BJ (cell line): ENCODE measurements at places on chromosomes 2 and 18.

GRCh38 chr18:67290421-67290820, 226.1 kb downstream of the DSEL start:
- DNase-seq: no peak

DNA sequence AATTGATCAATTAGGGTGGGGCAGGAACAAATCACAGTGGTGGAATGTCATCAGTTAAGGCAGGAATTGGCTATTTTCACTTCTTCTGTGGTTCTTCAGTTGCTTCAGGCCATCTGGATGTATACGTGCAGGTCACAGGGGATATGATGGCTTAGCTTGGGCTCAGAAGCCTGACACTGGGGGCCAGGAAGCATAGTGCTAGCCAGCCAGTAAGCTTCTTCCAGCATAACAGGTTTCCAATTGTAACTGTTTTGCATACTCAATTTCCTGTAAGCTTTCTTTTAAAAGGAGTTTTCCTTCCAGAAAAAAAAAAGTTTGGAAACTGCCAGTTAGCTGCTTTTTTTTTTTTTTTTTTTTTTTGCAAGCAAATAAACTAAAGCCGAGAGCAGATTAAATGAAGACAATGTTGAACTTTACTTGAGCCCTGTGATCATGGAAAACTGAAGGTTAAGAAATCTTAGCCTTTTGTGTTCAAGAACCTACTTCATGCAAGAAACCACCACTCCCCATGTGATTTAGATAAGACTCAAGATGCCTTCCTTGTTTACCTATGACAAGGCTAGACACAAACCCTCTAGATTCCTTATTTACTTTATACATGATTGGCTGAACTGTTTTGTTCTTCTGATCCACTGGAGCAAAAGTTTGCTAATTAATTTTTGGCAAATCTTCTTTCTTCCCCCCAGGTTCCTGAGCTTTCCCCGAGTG, 126.9 kb upstream of the LINC00305 start:
- DNase-seq: no peak

GRCh38 chr18:68436485-68436884, 278.4 kb downstream of the TMX3 start:
- no peak for DNase-seq

GRCh38 chr2:221133941-221134340, 438.2 kb downstream of the EPHA4 start:
- DNase-seq: no peak

DNA sequence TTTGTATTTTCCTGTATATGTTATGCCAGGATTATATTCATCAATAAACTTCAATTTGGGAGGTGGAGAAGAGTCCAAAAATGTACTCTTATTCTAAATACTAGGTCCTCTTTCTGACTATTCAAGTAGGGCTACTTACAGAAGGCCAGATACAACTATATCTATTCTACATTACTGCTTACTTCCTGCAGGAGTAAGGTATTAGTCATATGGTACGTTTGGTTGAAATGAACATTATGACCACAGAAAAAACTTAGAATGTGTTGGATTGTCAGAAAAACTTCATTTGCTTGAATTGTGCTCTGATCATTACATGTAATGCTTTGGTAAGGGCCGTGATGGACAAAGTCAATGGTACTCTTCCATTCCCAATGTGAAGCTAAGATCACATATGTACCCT, 35.0 kb downstream of the STAT4 start:
- no peak for DNase-seq

DNA sequence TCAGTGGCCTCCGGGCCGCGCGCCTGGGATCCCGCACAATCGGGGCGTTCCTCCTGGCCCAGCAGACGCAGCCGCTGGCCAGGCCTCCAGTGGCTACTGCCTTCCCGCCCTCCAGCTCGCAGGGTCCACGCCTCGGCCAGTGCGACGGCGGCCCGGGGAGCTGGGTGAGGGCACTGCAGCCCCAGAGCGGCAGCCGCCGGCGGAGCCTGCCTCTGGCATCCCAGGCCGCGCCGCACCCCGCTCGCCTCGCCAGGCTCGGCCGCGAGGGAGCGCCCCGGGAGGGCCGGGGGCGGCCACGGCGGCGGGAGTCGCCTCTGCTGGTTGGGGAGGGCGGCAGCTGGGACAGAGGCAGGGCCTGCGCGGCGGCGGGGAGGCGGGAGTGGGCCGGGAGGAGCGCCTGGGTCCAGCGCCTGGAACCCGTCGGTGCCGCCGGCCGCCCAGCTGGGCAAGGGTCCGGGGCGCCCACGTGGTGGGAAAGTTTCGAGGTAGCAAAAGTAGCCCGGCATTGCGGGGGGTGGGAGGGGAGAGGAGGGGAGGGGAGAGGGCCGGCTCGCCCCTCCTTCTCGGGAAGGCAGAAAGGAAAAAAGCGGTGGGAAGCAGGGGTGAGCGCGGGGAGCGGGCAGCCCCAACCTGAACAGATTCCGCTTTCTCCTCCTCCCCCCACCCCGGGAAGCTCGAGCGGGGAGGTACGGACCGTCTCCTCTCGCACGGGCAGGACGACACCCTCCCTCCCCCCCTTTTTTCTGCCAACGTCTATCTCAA, 1.5 kb upstream of the INHBB start:
- DNase-seq: no peak

DNA sequence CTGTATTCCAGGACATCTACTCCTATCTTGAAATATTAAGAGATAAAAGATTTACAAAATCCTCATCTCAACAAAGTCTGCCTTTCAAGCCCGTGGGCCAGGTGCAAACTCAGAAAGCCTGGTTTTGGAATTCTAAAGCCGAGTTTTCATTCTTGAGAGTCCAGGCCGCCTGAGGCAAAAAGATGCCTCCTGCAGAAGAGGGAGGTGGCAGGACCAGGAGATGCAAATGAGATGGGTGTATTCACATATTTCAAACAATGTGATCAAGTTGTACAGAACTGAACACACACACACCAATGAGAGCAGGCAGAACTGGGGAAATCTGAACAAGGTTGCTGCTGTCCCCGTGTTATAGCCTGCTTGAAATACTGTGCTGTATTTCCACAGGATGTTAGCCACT, 7.7 kb upstream of the HS6ST1 start:
- no peak for DNase-seq
